NCI-H2029 treated with DMSO at 0.1 percent for 48 hours (cell line): ENCODE measurements at places on chromosomes 7 and 10.

- no peak for DNase-seq
Measured at GRCh38 chr10:94216201-94216600, 146.5 kb downstream of the NOC3L start.

GRCh38 chr10:85510682-85511081 is 855.9 kb downstream of the GRID1 start:
- no peak for DNase-seq

- no peak for DNase-seq
Measured at GRCh38 chr10:123470336-123470921, 195.7 kb upstream of the GPR26 start.

DNA sequence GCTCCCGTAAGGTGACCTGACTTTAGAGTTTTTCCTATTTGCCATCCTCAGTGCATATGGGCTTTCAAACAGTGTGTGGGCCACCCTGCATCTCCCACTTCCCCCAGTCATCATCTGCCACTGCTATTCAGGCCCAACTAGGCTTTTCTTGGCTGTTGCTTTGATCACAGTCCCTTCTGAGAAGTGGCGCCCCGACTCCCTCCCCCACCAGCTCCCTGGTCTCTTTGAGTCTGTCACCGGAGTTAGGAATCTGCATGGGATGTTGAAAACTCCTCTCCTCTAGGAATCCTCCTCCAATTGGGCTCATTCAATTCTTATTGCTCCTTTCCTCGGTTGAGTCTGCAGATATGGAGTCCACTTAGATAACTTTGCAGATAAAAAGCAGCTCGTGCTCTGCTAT is 32.1 kb downstream of the HIF1AN start:
- no peak for DNase-seq

DNA sequence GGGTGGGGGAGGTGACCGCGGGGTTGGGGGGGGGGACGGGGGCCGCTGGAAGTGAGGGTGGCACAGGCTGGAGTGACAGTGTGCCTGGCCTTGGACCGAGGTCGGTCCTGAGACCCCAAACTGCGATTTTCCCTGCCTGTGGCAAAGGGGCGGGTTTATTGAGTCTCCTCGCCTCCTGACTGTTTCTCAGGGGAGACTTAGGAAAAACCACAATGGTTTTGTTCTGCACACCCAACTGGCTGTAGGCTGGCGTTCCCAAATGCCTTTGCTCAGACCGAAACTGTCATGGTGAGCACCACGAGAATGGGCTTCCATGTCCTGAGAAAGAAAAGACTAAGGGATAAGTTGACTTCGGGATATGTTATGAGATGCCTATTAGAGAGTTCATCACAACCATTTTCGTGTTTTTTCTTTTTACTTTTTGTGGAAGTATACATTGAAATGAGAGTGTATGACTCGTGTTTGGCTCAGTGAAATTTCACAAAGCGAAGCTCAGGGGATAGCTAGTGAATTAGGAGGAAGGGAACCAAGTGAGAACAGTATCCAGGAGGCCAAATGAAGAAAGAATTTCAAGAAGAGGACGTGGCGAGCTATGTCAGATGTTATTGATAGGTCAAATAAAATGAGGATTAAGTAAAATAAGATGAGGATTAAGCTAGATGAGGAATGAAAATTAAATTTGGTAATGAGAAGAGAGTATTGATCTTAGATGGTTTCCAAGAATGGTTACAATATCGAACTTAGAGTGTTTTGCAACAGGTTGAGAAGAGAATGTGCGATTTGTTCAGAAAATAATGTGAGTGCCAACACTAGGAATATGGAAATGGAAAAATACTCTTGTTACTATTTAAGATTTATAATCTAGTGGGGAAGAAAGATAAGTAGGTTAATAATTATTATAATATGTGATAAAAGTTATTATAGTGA is 918 bp downstream of the NET1 start:
- no peak for DNase-seq

- no peak for DNase-seq
Measured at GRCh38 chr10:32055478-32056135, 618 bp downstream of the KIF5B start.

- no peak for DNase-seq
Measured at GRCh38 chr7:81926154-81926553, 156.3 kb upstream of the HGF start.

GRCh38 chr10:112843623-112844022 is 106.4 kb upstream of the TCF7L2 start:
- no peak for DNase-seq

DNA sequence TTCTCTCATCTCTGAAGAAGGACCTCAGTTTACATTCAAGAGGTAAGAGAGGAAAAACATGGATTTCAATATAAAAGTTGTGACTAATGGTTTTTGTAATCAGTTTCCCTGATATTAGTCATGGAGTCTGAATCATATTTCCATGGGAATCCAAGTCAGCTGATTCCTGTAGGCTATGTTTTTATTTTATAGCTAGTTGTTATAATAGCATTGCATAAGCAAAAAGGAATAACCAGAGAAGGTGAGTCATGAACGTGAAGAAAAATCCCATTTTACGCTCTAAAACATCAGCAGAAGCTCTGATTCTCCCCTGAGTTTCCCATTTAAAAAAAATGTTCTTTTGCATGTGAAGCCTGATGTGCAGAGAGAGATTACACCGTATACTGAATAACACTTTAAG is 299.3 kb downstream of the SFMBT2 start:
- DNase-seq: no peak

GRCh38 chr10:17454161-17455014 is at the start of gene ST8SIA6:
TSS of gene ST8SIA6 (minus strand) at chr10:17454595. CDS start at chr10:17454255, 340 bp downstream.
- DNase-seq: no peak

DNA sequence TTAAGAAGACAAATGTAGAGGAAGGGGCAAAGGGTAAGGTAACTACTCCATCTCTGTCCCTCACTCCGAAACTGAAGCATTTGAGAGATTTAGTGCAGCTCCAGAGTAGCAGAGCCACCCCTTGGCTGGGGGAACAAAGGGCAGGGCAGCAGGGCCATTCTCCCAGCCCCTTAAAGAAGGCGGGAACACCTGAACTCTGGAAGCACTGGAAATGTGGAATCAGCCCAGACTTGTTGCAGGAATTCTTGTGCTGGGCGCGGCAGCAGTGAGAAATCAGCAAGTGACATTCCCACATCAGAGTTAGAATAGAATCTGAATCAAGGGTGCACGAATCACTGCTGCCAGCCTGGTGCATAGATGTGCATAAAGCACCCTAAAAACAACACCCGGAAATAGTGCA is 34.4 kb upstream of the GRM8 start:
- no peak for DNase-seq

GRCh38 chr7:33190688-33191304 is 61.4 kb downstream of the BBS9 start:
- DNase-seq: no peak

GRCh38 chr7:117766913-117767312 is 106.3 kb downstream of the CTTNBP2 start:
- DNase-seq: no peak

- DNase-seq: no peak
Measured at GRCh38 chr7:6161463-6162330, 110.7 kb downstream of the CYTH3 start.

DNA sequence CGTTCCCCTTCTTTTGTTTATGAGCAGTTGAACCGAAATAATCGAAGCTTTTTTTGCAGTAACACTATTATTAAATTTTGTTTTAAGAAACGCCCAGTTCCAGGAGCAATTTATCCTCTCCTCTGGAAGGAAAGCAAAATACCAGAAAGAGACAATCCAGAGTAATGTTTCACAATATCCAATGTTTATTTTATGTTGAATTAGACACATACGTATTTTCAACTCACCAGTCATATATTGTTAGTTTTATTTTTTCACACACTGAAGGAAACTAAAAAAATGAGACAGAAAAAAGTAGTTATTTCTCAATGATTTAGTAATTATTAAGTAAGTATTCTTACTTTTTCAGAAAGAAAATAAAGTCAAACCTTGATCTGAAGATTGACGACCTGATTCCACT is 85.1 kb downstream of the MYOF start:
- DNase-seq: no peak

DNA sequence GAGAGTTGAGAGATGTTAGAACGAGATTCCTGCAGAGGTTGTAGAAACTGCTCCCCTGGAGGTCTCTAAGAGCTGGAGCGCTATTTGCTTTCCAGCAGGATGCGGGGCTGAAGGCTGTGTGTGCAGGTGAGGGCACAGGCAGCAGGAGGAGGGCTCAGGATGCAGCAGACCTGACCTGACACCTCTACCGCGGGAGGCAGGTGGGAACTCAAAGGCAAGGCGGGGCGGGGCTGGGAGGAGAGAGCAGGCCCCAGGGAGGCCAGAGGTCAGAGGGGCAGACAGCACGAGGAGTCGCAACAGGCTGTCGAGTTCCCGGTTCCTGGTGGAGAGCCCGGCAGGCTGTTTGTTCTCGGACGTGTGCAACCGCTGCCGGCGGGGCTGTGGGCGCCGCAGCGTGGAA is 7.9 kb upstream of the CRTAC1 start:
- no peak for DNase-seq

- no peak for DNase-seq
Measured at GRCh38 chr7:31044529-31044928, 7.6 kb upstream of the ADCYAP1R1 start.

GRCh38 chr10:44198780-44199097 is 186.2 kb downstream of the CXCL12 start:
- DNase-seq: no peak

DNA sequence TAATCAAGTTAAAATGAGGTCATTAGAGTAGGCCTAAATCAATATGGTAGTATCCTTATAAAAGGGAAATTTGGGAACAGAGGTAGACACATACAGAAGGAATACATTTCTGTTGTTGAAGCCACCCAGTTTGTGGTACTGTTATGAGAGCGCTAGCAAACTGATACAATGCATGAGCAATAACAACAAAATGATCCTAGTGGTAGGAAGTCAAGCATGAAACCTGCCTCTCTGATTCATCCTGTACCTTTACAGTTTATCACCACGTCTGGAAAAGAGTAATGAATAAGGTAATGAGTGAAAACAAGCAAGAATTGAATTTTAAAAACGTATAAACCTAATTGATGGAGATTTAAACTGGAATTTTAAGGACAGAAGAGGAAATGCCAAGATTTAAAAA is 217.2 kb downstream of the PCLO start:
- DNase-seq: no peak

DNA sequence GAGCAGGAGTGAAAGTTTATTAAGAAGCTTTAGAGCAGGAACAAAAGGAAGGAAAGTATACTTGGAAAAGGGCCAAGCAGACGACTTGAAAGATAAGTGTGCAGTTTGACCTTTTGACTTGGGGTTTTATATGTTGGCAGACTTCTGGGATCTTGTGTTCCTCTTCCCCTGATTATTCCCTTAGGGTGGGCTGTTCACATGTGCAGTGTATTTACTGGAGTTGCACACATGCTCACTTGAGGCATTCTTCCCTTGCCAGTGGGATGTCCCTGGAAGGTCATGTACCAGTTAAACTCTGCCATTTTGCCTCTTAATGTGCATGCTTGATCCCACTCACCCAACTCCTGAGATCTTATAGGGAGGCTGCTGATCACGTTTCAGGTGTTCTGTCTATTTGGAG is 23.4 kb upstream of the ARHGAP12 start:
- DNase-seq: no peak

GRCh38 chr10:79979976-79980687 is 31.2 kb upstream of the SFTPD start:
- DNase-seq: peak; percentile 42

DNA sequence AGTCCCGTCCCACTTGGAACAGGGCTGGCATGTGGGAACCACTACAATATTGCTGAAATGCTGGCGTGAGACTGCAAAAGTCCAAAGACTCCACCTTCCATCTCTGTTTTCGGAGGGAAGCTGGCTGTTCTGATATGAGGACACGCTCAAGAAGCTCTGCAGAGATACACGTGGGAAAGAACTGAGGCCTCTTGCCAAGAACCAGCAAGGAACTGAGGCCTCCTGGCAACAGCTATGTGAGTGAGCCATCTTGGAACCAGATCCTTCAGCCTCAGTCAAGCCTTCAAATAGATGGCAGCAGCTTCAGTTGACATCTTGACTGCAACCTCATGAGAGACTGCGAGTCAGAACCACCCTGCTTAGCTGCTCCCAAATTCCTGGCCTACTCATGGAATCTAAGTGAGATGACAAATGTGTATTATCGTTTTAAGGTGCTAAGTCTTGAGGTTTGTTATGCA is 30.8 kb downstream of the SGMS1 start:
- DNase-seq: no peak

GRCh38 chr10:17229016-17229716 is 1.1 kb downstream of the VIM start:
- no peak for DNase-seq

GRCh38 chr10:103549349-103549685 is 55.8 kb downstream of the NEURL1 start:
- no peak for DNase-seq

DNA sequence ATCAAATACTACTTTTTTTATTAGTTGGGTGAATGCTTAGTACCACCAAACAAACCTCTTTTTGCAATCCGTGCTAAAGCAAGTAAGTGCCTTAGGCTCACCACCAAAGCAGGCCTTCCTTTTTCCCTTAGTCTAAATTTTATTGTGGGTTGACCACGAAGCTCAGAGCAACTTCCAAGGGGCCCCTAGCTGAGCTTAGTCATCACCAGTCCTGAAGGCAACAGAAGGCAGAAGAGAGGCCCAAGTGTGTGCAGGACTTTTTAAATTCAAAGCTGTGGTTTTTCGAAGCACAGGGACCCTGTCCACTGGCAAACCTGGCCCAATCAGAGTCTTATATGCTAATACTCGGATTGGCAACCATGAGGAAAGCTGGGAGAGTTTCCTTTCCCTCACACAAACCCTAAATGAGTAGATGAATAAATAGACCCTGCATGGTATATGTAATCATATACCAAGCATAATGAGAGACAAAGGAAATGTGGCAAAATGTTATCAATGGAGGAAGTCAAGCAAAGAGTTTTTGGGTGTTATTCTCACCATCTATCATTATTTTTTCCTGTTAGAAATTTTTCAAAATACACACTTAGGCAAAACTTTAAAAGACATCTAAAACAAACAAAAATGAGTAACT is 453.2 kb upstream of the GALNT17 start:
- DNase-seq: no peak

- no peak for DNase-seq
Measured at GRCh38 chr10:87691506-87692070, 31.9 kb downstream of the PAPSS2 start.

- DNase-seq: no peak
Measured at GRCh38 chr7:2665359-2665791, 22.6 kb upstream of the AMZ1 start.

- DNase-seq: no peak
Measured at GRCh38 chr7:22651036-22651435, 76.0 kb upstream of the IL6 start.
